Esophagus muscularis mucosa (tissue), 4 donors: ENCODE measurements at places on chromosomes 7 and 10. TPM values are rescaled to one million over a fixed set of nuclear protein-coding genes. Genes with fewer than 3 reads are reported as not detected.

IDI2 gene
- total RNA-seq: not detected

OR2A42 gene
- not detected for total RNA-seq

EZH2 gene
- total RNA-seq: not detected

AQP1 gene
- total RNA-seq: 509 TPM

DNA sequence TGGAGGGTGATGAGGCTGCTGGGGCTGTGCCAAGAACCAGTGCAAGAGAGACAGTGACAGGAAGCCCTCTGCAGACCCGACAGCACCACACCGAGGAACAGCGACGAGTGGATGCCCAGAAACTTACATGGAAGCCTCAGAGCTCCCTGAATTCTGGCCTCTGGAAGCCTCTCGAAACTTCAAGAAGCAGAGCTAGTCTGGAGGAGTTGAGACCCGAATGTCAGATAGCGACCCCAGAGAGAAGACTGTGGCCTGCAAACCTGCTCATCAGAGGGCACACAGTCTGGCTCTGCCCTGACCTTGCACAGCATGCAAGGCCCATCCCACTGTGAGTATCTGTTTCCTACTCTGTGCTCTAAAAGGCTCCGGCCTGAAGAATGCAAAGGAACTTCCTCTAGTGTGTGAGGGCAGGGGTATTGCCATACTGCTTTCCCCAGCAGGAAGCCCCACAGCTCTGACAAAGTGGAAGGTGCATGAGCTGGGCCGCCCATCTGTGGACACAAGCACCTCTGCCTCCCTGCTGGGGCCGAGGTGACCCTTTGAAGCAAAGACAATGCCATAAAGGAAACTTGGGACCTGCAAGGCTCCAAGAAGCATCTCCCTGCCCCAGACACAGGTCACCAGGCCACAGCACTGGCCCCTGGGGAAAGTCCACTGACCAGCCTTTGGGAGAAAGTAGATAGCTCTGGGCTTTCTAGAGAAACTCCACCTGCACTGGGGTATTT lies 10.5 kb upstream of the C10orf71 start:
- no peak overlapping the region for H3K27ac ChIP-seq
- H3K4me1 ChIP-seq: no peaks in the 10 kb centered on the region
- H3K27me3 ChIP-seq: peaks cover 8% of the 10 kb centered on the region
- H3K36me3 ChIP-seq: no peaks in the 10 kb centered on the region
- H3K4me3 ChIP-seq: no peak overlapping the region

- H3K27me3 ChIP-seq: no peaks in the 10 kb centered on the region
- no peaks in the 10 kb centered on the region for H3K4me1 ChIP-seq
- no peak overlapping the region for H3K27ac ChIP-seq
These were observed 350.1 kb downstream of the KIF20B start for GRCh38 chr10:90051474-90051873.

DNA sequence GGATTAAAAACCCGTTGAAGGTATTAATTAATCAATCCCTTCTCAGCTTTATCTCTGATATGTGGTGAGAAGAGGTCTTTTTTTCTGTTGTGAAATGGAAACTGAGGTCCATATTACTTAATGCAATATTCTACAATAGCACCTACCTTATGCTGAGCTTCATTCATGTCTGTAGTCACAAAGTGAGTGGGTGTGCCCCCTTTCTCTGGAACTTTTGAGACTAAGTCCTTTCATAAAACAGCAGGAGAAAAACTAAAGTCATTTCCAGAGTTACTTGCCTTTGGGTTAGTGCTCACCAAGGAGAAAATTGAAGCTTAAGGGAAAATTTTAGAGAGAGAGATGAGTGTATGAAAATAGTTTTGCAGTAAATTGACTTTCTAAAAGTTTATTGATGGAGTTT lies 61.2 kb downstream of the EXOC4 start:
- no peak overlapping the region for H3K4me3 ChIP-seq
- no peaks in the 10 kb centered on the region for H3K27me3 ChIP-seq
- DNase-seq: no peak
- H3K27ac ChIP-seq: no peak overlapping the region

- H3K4me1 ChIP-seq: peaks cover 5% of the 10 kb centered on the region
- H3K27ac ChIP-seq: no peak overlapping the region
- H3K36me3 ChIP-seq: no peaks in the 10 kb centered on the region
These were observed 56.5 kb upstream of the HELLS start for GRCh38 chr10:94489107-94489506.

- no peak for DNase-seq
- peaks cover 7% of the 10 kb centered on the region for H3K4me1 ChIP-seq
- H3K27ac ChIP-seq: no peak overlapping the region
- H3K27me3 ChIP-seq: no peaks in the 10 kb centered on the region
These were observed 36.5 kb downstream of the GHRHR start for GRCh38 chr7:31000161-31000693.

- H3K4me1 ChIP-seq: no peaks in the 10 kb centered on the region
- no peak for DNase-seq
- H3K36me3 ChIP-seq: no peaks in the 10 kb centered on the region
- no peak overlapping the region for H3K27ac ChIP-seq
- no peaks in the 10 kb centered on the region for H3K27me3 ChIP-seq
These were observed 282.9 kb upstream of the LYZL1 start for GRCh38 chr10:29005988-29006387.
